ENCODE measurements at places on chromosomes 1 and 21.

- no peak for DNase-seq
Observed at GRCh38 chr21:33035147-33035546, 9.4 kb downstream of the OLIG2 start.

DNA sequence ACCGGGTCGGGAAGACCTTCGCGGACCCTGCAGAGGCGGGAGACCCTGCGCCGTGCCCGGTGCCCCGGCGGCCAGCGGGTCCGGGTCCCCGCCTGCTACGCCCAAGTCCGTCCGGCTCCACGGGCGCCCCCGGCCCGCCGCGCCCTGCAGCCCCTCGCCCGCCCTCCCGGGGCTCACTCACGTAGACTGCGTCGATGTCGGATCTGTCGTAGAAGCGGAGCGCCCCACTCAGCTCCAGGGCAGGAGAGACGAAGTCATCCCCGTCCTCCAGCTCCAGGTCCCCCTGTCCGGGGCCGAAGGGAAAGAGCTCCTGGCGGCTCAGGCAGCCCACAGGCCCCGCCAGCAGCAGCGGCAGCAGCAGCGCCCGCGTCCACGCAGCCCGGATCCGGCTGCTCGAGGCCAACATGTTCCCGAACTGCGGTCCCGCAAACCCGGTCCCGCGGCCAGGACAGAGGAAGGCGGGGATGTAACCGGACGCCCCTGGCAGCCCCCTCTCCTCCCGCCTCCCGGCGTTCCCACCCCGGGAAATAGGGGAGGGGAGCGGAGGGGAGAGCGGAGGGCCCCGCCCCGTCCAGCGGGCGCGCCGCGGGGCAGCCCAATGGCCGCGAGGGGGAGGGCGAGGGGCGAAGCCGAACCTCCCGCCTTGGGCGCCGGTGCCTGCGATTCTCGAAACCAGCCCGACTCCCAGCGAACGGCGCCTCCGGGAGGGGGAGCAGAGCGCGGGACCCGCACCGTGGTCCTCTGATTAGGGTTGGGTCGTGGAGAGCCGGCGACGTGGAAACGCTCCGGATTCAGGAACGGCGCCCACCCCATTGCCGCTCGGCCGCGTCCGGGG, at the start of gene NID1:
TSS of gene NID1 (minus strand) at position 417 of the 835 bp plus-strand sequence. CDS start at position 406, 11 bp downstream.
- no peak for DNase-seq

- DNase-seq = no peak
Observed at GRCh38 chr1:116676291-116676690, 8.8 kb upstream of the IGSF3 start.

DNA sequence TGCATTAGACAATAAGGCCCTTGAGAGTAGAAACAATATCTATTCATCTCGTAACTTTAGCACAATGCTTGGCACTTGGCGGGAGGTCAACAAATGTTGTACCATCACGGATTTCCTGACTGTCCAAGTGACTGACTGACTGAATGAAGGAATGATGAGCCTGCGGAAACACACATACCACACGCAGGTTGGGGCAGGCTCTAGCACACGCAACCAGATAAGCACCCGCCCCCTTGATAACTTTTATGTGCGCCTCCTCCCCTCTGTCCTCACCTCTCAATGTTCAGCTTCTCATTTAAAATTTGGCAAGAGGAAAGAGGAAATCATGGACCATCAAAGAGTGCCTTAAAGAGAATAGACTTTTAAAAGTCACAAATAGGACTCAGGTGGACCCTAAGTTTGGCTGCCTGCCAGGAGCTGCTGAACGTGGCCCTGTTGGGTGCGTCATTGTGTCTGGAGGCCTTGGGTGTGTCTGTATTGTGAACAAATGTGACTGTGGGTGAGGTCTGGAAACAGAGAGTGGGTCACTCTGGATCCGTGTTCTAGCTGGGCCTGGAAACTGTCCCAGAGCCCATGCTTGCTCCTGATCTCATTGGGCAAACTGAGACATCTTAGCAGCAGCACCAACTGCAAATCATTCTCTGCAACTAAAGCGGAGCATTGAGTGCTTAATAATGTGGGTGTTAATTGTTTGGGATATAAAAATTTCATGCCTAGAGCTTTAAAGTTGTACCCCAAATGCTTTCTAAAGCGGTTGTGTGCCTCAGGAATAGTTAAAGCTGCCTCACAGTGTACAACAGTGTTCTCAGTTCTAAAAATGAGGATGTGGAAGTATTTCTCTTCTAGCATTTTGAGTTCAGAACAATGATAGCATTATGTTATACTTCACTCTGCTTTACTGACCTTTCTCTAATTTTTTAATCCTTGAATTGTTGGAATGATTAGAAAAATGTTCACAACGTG, 47.6 kb upstream of the ABCG1 start:
- DNase-seq = no peak

GRCh38 chr1:110846861-110847260, 26.1 kb upstream of the CD53 start:
- no peak for DNase-seq

DNA sequence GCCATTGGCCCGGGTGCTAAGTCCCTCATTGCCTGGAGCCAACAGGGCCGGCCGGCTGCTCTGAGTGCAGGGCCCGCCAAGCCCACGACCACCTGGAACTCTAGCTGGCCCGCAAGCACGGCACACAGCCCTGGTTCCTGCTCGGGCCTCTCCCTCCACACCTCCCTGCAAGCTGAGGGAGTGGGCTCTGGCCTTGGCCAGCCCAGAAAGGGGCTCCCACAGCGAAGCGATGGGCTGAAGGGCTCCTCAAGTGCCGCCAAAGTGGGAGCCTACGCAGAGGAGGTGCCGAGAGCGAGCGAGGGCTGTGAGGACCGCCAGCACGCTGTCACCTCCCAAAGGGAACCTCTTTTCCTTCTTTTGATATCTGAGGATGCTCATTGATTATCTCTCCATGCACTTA, 283.4 kb downstream of the PRDM2 start:
- no peak for DNase-seq

DNA sequence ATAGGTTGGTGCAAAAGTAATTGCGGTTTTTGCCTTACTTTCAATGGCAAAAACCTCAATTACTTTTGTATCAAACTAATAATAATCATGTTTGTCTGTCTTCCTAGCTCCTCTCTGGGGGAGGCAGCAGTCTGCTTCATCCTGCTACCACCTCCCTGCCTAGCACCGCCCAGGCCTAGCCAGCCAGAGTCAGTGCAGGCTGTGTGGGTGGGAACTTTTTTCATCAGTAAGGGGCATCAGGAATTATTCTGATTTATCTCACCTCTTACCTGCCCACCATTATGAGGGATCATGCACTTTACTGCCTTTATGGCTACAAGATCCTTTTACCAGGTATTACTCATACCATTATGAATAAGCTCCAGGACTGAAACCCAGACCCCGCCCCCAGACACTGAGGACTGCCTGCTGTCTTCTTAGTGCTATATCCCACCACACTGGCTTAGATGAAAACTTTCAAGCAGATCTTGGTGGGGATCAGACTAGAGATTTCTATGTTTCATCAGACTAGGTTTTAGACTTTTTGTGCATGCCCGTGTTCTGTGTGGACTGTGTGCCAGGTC, 116.4 kb downstream of the PBX1 start:
- no peak for DNase-seq

DNA sequence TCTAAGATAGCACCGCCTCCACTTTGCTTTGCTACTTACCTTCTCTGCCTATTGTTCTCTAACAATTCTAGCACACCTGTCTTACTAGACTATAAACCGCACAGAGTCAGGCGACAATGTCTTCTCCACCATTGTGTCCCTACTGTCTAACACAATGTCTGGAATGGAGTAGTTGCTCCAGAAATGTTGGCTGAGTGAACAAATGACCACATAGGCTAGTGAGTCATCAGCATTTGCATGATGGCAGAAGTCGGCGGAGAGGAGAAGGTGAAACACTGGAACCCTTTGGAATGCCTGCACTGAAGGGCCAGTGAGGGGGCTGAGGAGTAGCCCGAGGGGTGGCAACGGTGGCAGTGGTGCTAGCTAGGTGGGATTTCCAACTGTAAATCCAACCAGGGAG, 14.0 kb upstream of the PABPC4 start:
- DNase-seq = no peak

GRCh38 chr1:243343970-243344937, 88.4 kb downstream of the SDCCAG8 start:
- no peak for DNase-seq

GRCh38 chr21:37421306-37421705, 54.7 kb downstream of the DYRK1A start:
- no peak for DNase-seq

DNA sequence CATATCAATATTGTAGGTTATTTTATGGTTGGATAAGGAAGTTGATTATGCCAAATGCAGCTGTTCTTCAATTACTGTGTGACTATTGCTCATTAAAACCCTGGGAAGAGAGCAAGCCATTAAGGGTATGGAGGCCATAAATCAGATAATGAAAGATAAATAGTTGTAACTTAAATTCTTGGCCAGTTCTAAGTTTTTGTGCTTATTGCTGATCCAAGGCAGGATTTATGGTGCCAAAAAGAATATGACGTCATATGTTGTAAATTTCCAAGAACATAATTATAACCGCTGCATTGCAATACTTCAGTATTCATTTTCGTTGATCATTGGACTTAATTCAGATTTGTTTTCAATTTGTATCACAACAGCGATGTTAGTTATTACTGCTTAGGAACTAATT, 211.6 kb downstream of the LRRC40 start:
- DNase-seq = no peak

- DNase-seq = no peak
Observed at GRCh38 chr1:17475752-17476151, 36.3 kb upstream of the RCC2 start.

DNA sequence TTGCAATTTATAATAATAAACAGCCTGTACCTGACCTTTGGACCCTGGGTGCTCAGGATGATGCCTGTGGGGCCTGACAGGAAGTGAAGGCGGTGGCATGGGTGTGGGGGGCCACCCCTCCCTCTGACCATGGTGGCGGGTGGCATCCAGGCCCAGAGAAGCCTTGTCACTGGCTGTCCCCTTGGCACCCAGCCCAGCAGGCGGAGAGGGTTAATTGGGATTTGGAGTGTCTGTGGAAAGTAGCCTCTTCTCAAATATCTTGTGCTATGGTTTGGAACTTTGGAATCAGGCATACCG, 20.5 kb downstream of the SOX13 start:
- no peak for DNase-seq

DNA sequence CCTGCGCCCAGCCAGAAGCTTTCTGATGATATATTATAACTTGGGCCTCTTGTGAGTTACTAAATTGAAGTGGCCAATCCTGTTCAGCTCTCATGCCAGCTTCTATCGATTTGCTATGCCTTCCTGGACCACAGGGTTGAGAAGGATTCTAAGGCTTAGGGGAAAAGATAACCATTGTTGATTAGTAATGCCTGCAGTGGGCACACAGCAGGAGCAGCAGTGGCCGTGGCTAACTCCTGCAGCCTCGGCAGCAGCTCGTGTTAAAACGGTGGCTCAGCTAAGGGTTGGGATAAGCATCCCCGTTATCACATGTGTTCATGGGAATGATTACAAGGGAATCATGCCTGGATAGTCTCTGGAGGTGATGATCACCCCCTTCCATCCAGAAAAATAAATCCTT, 20.5 kb upstream of the KCNE2 start:
- DNase-seq = no peak

- DNase-seq = no peak
Observed at GRCh38 chr1:19426294-19427086, 58.8 kb downstream of the CAPZB start.

DNA sequence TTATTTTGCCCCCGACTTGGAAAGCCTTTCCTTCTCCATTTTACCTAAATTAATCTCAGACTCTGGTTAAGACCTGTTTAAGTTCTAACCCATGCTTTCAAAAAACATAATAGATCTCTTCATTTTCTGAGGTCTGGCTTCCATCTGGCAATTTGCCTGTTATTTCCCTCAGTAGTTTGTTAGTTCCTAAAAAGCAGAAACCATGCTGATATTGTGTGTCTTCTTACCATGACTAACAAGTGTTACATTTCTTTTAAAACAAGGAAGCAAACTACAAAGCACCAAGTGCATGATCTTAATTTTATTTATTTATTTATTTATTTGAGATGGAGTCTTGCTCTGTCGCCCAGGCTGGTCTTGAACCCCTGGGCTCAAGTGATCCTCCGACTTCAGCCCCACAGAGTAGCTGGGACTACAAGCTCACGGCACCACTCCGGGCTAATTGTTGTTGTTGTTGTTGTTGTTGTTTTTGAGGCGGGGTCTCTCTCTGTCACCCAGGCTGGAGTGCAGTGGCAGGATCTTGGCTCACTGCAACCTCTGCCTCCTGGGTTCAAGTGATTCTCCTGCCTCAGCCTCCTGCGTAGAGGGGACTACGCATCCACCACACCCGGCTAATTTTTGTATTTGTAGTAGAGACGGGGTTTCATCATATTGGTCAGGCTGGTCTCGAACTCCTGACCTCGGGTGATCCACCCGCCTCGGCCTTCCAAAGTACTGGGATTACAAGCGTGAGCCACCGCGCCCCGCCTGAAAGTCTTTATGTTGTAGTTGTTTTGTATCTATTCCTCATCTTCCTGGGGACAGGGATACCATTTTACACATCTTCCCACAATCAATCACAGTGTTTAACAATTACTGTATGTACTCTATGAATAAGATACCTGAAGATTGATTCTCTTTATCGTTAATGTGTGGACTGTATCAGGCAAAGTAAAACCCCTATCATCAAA, 1.3 kb upstream of the PATJ start:
- no peak for DNase-seq

DNA sequence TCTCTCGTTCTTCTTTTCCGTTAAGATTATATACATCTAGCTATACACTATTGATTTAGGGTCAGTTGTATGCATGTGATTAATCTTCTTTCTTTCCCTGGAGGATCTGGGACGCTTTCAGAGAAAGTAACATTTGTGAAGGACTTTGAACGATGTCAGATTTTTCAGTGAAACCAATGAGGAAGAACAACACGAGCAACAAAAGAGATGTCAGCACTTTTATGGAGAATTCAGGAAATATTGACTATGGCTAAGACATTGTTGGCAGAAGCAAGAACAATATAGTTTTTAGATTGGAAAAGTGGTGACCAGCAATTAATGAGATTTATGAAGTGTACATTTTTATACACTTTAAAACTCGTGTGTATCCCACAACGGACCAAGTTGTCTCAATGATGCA, 355.5 kb downstream of the TGFB2 start:
- no peak for DNase-seq

DNA sequence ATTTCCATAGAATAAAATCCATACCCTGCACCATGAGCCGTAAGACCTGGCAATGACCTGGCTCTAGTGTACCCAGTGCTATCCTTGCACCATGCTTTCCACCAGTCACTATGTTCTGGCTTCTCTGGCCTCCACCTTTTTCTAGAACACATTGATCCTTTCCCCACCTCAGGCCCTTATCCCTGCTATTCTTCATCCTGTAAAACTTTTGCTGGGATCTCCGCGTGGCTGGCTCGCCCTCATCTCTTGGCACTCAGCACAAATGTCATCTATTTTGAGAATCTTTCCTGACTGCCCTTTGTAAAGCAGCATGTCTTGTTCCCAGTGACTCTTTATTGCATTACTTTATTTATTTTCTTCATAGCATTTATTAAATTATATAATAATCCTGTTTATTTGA, 169.8 kb upstream of the B3GALT2 start:
- no peak for DNase-seq

DNA sequence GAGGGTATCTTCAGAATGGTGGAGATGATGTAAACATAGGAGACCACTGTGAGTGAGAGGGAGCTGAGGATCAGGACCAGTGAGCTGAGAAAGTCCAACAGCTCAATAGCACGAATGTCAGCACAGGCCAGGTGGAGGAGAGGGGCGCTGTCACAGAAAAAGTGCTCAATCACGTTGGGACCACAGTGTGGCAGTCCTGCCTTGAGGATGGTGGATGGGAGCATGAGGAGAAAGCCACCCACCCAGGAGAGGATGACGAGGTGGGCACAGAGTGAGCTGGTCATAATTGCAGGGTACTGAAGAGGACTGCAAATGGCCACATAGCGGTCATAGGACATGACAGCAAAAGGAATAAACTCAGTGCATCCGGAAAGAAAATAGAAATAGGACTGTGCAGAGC, 8.1 kb downstream of the OR11L1 start:
- DNase-seq = no peak

Data from stimulated activated CD8-positive, alpha-beta memory T cell treated with anti-CD3 and anti-CD28 coated beads, Interleukin-15, amount 100 ng/mL, for 4 hours (primary cell).